ENCODE measurements at places on chromosomes 11 and 22. TPM values are rescaled to one million over a fixed set of nuclear protein-coding genes. Genes with fewer than 3 reads are reported as not detected.

GRCh38 chr11:131969261-131969660 is 598.8 kb downstream of the NTM start:
- DNase-seq, result no peak

- peak; percentile 37 for DNase-seq
Observed at GRCh38 chr11:69416143-69416515, 65.3 kb upstream of the LINC01488 start.

The SLC7A4 gene
- 1.1 TPM for total RNA-seq

The SNX32 gene
- total RNA-seq, result 0.52 TPM

The SPDYC gene
- not detected for total RNA-seq

The FOLH1 gene
- 10.1 TPM for total RNA-seq
